Activated CD8-positive, alpha-beta T cell treated with anti-CD3 and anti-CD28 coated beads, Interleukin-2, amount 10 ng/mL, durations not matched to agents 7 days and 5 days (primary cell): ENCODE measurements at places on chromosomes 7 and 10. TPM values are rescaled to one million over a fixed set of nuclear protein-coding genes. Genes with fewer than 3 reads are reported as not detected.

- H3K27ac ChIP-seq: no peak overlapping the region
- no peak for DNase-seq
- H3K36me3 ChIP-seq: no peaks in the 10 kb centered on the region
- no peak overlapping the region for H3K4me3 ChIP-seq
- no peaks in the 10 kb centered on the region for H3K4me1 ChIP-seq
Observed at GRCh38 chr7:45446195-45446944, 127.8 kb upstream of the ADCY1 start.

- no peak overlapping the region for H3K4me3 ChIP-seq
- no peaks in the 10 kb centered on the region for H3K4me1 ChIP-seq
- H3K27ac ChIP-seq: no peak overlapping the region
- peaks cover 4% of the 10 kb centered on the region for H3K27me3 ChIP-seq
Observed at GRCh38 chr10:23523251-23523650, 84.4 kb downstream of the OTUD1 start.

GRCh38 chr10:131928248-131929095 is 27.7 kb downstream of the PPP2R2D start:
- peaks cover 34% of the 10 kb centered on the region for H3K36me3 ChIP-seq
- H3K4me1 ChIP-seq: peaks cover 63% of the 10 kb centered on the region
- H3K27ac ChIP-seq: peak overlapping the region; percentile 72
- peak; percentile 55 for DNase-seq

- H3K27ac ChIP-seq: no peak overlapping the region
- DNase-seq: no peak
- H3K36me3 ChIP-seq: no peaks in the 10 kb centered on the region
- no peaks in the 10 kb centered on the region for H3K4me1 ChIP-seq
- no peaks in the 10 kb centered on the region for H3K27me3 ChIP-seq
Observed at GRCh38 chr10:126101736-126102135, 205.4 kb downstream of the FANK1 start.

DNA sequence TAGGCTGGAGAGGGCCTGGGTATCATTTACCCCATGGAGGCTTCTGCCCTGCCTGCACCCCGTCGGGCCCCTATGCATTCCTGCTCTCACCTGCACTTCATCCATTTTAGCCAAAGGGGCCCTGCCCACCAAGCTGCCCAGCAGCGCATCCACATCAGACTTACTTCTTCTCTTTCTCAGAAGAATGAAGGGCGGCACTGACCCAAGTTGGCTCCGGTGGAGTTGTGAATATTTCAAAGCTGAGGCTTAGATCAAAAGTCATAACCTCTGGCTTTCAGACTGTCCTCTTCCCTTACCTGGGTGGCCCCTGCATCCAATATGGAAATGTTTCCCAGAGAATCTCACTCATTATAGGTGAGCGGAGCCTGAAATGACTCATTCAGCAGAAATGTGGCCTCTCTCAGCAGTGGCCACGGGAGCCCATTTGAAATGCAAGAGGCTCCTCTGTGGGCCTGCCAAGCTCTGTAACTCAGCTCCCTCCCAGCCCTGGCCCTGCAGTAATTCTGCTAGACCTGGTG is 117.6 kb upstream of the TCF7L2 start:
- H3K4me3 ChIP-seq: no peak overlapping the region
- H3K27ac ChIP-seq: no peak overlapping the region
- no peaks in the 10 kb centered on the region for H3K27me3 ChIP-seq
- no peaks in the 10 kb centered on the region for H3K36me3 ChIP-seq
- DNase-seq: no peak

GRCh38 chr7:38147005-38147404 is 31.0 kb upstream of the STARD3NL start:
- H3K27ac ChIP-seq: no peak overlapping the region
- no peak overlapping the region for H3K4me3 ChIP-seq
- H3K36me3 ChIP-seq: no peaks in the 10 kb centered on the region
- H3K4me1 ChIP-seq: no peaks in the 10 kb centered on the region

GRCh38 chr7:120738816-120739215 is 119.1 kb downstream of the TSPAN12 start:
- no peaks in the 10 kb centered on the region for H3K4me1 ChIP-seq
- H3K27ac ChIP-seq: no peak overlapping the region
- DNase-seq: no peak
- no peak overlapping the region for H3K4me3 ChIP-seq

PLXDC2 gene
- 0.05 TPM for total RNA-seq

TEX36 gene
- total RNA-seq: not detected

PRLHR gene
- total RNA-seq: not detected

VWA2 gene
- not detected for total RNA-seq

COMMD3 gene
- total RNA-seq: 59.7 TPM
